ENCODE measurements at places on chromosomes 4 and X. TPM values are rescaled to one million over a fixed set of nuclear protein-coding genes. Genes with fewer than 3 reads are reported as not detected.

The USP17L21 gene
- total RNA-seq = not detected

The TEX13C gene
- not detected for total RNA-seq

The RIPPLY1 gene
- total RNA-seq = not detected

The SHOX gene
- total RNA-seq = not detected

The FRG2 gene
- total RNA-seq = not detected

The MAGEA6 gene
- total RNA-seq = not detected

- DNase-seq = no peak
Measured at GRCh38 chr4:71004281-71004851, 10.9 kb downstream of the DCK start.

DNA sequence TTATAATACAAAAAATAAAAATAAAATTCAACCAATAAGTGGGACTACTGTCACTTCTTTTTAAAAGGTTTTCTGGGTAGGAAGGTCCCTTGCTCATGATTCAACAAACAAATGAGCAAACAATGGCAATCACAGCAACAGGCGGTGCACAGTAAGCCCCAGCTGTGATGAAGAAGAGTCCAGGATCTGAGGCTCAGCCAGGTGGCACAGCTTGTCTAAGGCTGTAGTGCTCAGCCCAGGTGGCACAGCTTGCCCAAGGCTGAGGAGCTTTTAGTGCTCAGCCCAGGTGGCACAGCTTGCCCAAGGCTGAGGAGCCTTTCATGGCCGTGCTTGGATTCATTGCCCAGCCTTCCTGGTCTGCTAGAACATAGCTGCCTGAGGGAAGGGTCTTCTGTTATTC, 75.0 kb downstream of the ZFYVE28 start:
- no peak for DNase-seq

GRCh38 chr4:169351872-169352271, 81.1 kb upstream of the SH3RF1 start:
- peak; percentile 85 for DNase-seq

DNA sequence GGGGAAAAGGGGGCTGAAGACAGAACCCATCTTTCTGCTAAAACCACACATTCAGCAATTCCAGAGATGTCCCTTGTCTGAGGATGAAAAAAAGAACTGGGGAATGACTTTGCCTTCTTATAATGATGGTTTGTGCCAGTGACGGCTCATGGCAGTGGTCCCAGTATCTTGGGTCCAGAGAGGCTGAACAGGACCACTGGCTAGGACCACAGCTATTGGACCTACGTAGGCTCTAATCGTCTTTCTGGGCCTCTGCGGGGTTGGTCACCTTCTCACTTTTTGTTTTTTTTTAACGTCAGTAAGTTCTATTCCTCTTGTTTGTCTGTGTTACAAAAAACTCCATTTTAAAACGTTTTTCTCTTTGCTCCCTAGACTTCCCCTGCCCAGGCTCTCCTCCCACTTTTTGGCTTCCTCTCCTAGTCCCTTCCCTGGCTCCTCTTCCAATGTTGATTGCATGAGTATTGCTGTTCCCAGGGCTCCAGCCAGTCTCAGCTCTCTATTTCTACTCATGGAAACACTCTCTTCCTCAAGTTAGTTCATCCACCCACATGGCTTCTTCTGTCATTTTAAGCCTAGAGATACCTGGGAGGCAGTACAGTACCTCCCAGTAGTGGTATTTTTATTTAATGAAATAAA, 52.6 kb upstream of the STX18 start:
- no peak for DNase-seq

GRCh38 chr4:72846280-72847111, 223.0 kb downstream of the COX18 start:
- no peak for DNase-seq

DNA sequence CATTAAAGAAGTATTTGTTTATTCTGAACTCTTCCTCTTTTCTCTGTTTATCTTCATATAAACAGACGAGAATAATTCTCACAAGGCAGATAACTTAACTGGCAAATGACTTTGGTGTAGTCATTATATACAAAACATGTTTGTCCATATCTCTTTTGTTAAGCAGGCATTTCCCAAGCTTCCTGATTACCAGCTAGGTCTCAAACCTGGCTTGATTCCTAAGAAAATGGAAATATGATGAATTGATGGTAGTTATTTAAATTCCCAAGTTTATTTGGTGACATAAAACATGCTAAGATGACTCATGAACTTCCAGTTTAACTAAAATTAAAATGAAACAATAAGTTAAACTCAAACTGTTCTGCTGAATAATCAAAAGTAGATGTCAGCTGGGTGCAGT, 96.8 kb downstream of the ARSJ start:
- no peak for DNase-seq

- DNase-seq = no peak
Measured at GRCh38 chr4:99404595-99405287, 30.4 kb downstream of the ADH7 start.

GRCh38 chr4:4542774-4543485, 1.1 kb upstream of the STX18 start:
- no peak for DNase-seq

Measured in body of pancreas (tissue), 4 donors.